ENCODE measurements at places on chromosomes 3 and 15.

GRCh38 chr3:197002701-197003454, 26.7 kb downstream of the MELTF start:
- DNase-seq: peak; percentile 55

DNA sequence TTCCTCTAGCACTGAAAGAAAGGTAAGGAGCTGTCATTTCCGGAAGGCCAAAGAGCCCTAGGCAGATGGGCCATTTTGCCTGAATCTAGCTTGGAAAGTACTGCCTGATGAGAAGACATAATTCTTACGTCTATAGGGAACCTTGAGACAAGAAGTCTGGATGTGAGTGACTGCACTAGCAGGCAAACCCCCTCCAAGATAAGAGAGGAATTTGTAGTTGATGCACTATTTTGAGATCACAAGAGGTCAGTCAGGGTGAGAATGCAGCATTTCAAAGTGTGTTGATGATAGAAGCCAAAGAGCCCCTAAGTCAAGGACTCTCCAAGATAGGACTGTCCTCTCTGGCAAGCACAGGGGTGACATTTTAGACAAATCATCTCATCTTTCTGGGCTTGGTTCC, 99.2 kb downstream of the HES1 start:
- DNase-seq: no peak

- no peak for DNase-seq
These were observed 8.6 kb downstream of the SPG11 start for GRCh38 chr15:44654858-44655257.

GRCh38 chr15:90883976-90884718, at the start of gene FES:
TSS of gene FES (plus strand) at chr15:90884504. CDS start at chr15:90885046, 542 bp downstream.
- DNase-seq: no peak

DNA sequence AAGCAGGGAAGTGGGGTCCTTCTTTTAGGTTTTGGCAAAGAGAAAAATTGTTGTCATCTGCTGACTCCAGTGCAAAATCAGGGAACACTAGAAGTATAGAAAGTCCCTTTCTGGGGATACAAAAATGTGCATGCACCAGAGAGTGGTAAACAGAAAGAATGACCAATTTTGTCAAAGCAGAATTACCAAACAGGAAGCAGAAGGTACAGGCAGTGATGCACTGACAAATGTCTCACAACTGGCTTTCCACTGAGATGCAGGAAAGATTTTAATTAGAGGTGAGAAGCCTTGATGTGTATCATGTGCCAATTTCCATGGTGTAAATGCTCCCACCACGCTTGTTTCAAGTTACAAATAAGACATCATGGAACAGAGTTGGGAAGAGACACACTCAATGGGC, 66.0 kb downstream of the TRIM69 start:
- DNase-seq: no peak

Data from activated CD4-positive, CD25-positive, alpha-beta regulatory T cell treated with anti-CD3 and anti-CD28 coated beads, Interleukin-2, amount 50 U/mL, for 16 hours (primary cell).